Activated CD4-positive, alpha-beta T cell treated with anti-CD3 and anti-CD28 coated beads for 4 hours (primary cell): ENCODE measurements at places on chromosomes 1 and 21.

DNA sequence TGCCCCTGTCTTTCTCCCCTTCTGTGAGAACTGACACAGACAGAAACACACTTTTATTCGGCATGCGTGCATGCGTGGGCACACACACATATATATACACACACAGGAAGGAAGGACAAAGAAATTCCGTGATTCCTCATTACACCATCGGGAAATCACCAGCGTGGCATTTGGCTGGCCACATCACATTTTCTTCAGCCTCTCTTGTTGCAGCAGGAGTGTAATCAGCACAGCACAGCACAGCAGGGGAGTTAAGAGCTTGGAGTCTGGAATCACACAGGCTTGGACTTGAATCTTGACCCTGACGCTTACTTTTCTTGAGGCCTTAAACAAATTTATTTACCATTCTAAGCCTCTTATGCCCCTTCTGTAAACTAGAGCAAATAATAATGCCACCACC is 45.3 kb upstream of the EPHA8 start:
- DNase-seq = no peak

GRCh38 chr1:153991151-153991630 is 629 bp downstream of the RPS27 start:
- DNase-seq = no peak

- no peak for DNase-seq
Measured at GRCh38 chr1:200895443-200895789, 716 bp downstream of the INAVA start.

- peak; percentile 77 for DNase-seq
Measured at GRCh38 chr1:168439456-168440375, 104.1 kb downstream of the XCL2 start.

DNA sequence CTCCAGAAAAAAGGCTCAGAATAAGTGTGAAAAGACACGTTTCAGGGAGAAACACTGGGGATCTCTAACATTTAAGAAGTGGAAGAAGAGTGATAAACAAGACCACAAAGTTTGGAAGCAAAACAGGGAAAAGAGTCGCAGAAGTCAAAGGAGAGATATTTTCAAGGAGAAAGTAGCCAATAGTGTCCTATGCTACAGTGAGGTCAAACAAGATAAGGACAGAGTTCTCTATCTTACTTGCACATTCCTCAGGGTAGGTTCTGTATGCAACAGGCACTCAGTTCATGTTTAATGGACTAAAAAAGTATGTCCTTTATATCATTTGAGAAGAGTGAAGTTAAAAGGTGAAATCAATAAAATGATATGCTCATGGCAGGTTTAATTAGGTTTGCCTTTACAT is 13.8 kb upstream of the EDEM3 start:
- DNase-seq = no peak

- no peak for DNase-seq
Measured at GRCh38 chr1:208098773-208099172, 145.4 kb downstream of the PLXNA2 start.

DNA sequence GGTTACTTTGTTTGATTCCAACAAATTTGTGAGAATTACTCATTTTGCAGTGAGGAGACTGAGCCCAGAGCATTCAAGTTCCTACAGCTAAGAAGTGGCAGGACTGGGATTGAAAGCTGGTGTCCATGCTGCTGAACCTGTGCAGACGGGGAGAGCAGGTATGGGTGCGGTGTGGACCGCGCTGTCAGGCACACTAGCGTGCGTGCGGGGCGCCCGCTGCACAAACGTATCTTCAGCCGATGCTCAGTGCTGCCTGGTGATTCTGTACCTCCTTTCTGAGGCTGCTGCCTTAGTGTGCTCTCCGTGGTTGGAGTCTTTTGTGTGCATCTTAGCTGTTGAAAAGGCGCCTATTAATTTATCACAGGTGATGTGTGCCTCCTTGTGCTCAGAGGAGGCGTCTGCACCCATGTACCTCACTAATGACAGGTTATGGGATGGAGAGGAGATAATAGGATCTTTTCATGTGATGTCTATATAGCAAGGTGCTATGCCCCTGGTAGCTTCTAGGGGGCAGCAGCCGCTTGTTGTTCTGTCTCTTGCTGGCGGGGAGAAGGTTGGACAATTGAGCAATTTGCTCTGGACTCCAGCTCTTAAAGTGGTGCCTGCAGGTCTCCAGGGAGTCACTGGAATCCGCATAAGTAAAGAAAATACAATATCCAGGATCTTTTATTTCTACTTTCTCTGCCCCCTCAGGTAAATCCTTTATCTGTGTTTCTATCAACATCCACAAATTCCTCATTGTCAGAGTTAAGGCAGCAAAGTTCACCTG is 32.5 kb downstream of the PEX14 start:
- peak; percentile 56 for DNase-seq

- no peak for DNase-seq
Measured at GRCh38 chr1:47918257-47918867, 78.8 kb downstream of the TRABD2B start.

DNA sequence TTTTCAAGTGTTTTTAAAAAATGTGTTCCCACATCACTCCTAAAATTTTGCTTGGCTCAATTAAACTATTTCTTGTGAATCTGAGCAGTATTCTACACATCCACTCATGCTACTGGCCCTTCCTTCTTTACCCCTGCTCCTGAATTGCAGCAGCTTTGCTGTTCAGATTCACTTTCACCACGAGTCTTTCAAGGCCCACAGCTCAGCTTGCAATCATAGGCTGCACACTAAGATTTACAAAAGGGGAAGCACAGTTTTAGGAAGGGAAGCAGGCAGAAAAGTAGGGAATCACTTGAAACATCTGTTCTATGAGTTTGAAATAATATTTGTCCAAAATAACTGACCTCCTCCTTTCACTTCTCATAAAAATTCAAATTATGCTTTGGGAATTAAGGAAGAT is 70.9 kb upstream of the EDEM3 start:
- DNase-seq = no peak

GRCh38 chr1:29777522-29777921 is 541.2 kb downstream of the PTPRU start:
- DNase-seq = no peak

DNA sequence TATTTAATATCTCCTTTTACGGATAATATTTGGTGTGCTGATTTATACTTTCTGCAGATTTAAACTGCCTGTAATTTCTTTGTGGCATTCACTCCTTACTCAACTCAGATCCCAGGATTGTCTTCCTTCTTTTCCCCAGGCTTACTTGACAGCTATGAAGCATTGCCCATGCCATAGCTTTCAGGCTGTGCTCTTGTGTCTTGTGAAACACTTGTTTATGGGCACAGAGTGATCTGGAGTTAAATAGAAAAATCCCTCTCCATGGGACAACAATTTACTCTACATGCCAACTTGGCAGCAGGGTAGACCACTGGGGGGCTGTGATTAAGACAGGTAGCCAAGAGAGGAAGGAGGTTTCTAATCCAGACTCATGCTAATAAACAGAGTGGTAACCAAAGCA is 57.4 kb downstream of the PPP1R12B start:
- no peak for DNase-seq

GRCh38 chr1:101992821-101993575 is 3.7 kb downstream of the OLFM3 start:
- no peak for DNase-seq

DNA sequence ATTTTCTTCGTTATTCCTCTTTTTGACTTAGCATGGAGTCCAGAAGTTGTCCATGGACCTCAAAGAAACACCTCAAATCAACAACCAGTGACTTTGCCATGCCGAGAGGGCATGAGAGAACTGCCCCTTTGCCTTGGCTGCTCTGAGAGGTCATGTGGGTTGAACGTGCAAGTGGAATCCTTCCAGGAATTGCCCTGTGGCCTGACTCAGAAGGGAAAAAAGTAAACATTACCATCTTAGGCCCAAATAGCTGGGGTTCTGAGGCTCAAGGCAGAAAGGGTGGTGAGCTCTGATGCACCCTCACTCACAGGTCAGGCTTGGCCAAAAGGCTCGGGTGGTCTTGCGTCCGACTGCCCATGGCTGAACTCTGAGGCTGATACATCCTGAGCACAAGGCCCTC is 15.1 kb downstream of the STUM start:
- no peak for DNase-seq
